Cortex of kidney (tissue), 1 donor: ENCODE measurements at places on chromosomes 4 and X.

GRCh38 chr4:102640669-102641068 is 120.1 kb downstream of the MANBA start:
- no peak for DNase-seq

DNA sequence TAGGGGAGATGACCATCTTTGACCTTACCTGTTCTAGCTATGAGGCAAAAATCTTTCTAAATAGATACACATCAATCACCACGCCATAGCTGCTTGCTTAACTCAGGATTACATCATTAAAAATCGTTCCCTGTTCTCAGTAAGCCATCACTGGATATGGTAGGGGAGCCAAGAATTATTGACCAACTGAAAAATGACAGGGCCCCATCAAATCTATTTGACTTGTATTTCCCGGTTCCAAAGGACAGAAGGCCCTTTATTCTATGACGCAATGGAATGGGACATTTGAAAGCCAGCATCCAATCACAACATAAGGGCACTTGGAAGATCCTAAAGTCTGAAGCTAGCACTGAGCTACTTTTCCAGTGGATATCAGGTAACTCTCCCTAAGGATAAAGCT is 75.6 kb upstream of the NOCT start:
- DNase-seq: no peak

DNA sequence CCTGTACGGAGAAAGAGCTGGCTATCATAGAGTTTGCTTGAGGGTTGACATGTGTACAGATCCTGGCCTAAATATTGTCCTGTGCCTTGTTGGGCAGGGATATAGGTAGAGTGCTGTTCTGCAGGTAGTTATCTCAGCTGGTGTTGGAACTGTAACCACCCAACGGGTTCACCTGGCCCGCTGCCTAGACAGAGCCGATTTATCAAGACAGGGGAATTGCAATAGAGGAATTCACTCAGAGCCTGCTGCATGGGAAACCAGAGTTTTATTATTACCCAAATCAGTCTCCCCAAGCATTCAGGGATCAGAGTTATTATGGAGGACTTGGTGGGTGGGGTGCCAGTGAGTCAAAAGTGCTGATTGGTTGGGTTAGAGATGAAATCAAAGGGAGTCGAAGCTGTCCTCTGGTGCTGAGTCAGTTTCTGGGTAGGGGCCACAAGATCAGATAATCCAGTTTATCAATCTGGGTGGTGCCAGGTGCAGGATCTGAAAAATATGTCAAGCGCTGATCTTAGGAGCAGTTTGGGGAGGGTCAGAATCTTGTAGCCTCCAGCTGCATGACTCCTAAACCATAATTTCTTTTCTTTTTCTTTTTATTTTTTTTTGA is 42.5 kb upstream of the XIAP start:
- no peak for DNase-seq

GRCh38 chr4:106816496-106816895 is 219.6 kb downstream of the DKK2 start:
- DNase-seq: no peak

DNA sequence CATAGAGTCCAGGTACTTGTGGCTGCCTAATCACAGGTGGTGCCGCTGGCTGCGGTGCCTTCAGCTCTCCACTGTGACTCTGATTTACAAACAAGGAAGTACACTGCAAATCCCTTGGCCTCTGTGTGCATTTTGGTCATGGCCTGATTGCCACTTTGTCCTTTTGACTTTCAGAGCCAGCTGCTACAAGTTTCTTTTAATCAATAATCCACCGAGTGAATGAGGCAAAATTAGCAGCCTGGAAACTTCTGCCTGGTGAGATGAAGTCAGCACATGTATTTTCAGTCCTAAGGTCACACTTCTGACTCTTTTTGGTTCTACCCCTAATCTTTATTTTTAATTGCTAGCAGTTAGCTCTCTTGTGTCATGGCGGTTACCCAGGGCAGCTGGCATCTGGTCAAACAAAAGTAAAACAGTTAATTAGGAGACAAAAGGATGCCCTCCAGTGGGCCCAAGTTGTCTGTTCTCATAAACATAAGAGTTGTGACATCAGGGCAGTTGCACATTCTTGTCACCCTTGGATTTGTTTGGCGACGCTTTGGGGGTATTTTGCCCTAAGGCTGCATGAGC is 62.3 kb upstream of the LNX1 start:
- no peak for DNase-seq

DNA sequence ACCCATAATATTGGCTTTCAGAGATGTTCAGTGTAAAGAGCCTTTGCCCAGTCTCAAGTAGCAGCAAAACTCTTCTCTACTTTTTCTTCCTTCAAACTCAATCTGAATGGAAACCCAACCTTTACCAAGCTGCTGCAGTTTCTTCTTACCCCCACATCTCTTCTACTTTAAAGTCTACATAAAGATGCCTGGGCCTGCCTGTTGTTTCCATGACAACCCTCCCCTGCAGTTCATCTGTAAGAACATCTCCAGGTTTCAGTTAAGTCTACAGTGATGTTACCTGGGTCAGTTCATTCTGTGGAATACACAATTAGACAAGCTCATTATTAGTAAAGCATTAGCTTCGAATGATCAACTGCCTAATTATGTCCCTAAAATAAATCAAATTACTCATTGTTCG is 81.4 kb downstream of the SPANXN3 start:
- DNase-seq: no peak

- DNase-seq: no peak
Measured at GRCh38 chr4:78799551-78800495, 23.7 kb downstream of the BMP2K start.

DNA sequence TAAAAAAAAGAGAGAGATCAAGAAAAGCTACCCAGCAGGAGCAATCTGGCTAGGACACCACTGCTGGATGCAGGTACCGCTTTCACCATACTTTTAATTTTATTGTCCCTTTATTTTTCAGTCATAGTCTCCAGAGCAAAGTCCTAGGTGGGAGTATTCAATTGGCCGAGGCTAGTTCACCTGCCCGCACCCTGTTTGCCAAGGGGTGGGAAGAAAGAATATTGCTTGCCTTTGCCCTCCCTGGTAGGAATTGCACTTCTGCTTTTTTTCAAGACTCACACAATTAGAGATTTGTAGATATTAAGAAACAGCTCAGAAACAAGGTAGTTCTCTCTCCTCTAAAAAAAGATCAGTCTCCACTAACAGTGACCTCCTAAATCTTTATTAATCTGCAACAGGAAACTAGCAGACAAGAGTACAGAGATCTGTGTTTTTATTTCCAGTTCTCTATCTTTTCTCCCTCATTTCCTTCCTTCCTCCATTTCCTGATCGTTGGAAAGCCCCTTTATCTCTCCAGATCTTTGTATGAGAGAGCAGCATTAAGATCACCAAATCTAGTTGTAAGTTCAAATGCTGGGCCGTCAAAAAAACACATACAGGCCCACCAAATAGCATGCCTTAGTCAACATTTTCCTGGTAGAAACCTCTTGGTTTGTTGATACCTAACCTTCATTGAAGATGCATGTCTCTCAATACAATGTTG is 9.4 kb upstream of the RPGR start:
- no peak for DNase-seq

GRCh38 chr4:83381173-83381572 is 46.5 kb upstream of the HPSE start:
- DNase-seq: no peak

DNA sequence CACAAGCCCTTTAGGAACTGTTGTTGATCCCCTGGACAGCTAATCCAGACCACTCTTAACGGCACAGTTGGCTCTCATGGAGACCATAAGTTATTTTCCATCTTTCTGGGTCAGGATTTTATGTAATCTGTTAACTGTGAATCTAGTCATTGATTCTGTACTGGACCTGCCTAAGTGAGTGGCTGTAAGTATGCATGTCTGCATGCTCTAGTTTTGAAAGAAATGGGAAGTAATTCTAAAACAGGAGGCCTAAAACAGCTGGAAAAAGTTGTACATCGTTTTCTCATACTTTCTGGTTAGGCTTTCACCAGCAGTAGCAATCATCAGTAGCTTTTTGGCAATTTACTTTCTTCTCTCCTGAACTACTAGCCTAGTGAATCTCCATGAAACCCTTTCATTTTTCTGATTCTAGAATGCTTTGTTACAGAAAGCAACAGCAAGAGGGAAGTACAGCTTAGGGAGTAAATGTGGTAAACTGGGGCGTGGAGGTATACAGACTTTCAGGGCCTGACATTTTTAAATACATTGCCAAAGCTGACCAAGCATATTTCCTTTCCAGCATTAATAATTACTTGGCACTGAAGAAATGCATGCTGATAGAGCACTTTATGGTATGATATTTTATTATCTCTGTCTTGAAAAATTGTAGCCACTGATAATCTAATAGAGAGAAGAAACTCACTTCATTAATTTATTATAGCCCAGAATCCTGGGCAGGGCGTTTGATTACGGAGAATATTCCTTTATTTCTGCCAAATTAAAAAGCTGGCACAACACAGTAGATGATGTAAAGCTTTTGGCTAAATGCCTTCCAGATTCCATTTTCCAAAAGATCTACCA is 202.7 kb downstream of the BANK1 start:
- DNase-seq: no peak

- no peak for DNase-seq
Measured at GRCh38 chr4:123485601-123486000, 89.0 kb downstream of the SPRY1 start.

GRCh38 chrX:44494357-44494756 is 48.3 kb downstream of the FUNDC1 start:
- no peak for DNase-seq

- no peak for DNase-seq
Measured at GRCh38 chrX:147763131-147763530, 148.6 kb upstream of the FMR1 start.

DNA sequence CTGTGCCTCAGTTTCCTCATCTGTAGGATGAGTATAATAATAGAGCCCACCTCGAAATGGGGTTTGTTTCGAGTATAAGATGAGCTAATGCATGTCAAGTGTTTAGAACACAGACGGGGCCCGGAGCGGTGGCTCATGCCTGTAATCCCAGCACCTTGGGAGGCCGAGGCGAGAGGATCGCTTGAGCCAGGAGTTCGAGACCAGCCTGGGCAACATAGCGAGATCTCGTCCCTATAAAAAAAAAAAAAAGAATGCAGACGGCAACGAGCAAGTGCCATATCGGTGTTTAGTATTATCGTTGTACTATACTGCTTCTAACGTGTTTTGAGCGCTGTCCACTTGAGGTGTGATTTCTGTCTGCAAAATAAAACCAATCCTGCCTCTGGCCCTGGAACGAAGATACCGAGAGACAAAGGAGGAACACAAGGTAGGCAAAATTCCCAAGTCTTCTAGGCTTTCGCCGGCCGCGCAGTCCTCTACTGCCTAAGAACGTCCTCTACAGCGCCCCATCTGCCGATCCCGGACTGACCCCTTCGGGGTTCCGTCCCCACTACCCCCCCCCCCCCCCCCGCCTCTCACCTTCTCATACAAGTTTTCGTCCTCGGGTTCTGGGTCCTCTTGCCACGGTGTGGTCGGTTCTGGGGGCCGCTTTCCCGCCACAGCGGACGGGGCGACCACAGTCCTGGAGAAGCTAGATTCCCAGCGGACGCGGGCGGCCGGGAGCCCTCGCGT is 442 bp downstream of the NDUFB11 start:
- DNase-seq: no peak

DNA sequence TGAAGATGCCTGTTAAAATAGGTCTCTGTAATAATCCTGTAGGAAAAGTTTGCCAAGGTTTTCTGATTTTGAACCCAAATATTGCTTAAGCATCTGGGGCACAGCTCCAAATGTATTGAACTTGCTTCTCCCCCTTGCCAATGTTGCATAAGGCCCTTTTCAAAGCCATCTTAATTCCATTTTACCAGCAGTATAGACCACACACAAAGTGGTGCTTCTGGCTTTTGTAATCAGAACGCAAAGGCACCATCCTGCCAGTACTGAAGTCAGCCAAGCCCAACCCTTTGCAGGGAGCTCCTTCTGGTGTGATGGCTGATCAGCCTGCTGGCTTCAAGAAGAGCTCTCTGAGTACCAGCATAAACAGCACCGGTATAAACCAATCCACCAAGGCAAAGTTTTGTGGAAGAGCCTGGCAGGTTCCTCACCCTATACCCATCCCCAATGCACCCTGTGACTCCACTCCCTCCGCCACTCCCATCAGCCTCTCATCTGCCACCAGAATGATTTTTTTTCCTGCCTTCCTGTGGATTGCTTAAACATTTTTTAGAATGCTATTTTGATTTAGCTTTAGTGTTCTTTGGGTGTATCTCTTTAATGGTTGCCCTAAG is 39.2 kb upstream of the USP9X start:
- no peak for DNase-seq

- no peak for DNase-seq
Measured at GRCh38 chr4:85837439-85837733, 362.4 kb downstream of the ARHGAP24 start.

- no peak for DNase-seq
Measured at GRCh38 chr4:84565951-84566350, 17.0 kb upstream of the CDS1 start.

GRCh38 chr4:76233967-76234678 is 17.4 kb upstream of the FAM47E start:
- DNase-seq: no peak

DNA sequence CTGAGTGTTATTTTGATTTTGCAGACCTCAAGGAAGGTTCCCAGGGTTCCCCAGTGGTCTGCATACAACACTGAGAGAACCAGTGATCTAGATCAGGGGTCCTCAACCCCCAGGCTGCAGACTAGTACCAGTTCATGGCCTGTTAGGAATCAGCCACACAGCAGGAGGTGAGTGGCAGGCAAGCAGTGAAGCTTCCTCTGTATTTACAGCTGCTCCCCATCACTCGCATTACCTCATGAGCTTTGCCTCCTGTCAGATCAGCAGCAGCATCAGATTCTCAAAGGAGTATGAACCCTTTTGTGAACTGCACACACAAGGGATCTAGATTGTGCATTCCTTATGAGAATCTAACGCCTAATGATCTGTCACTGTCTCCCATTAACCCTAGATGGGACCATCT is 28.5 kb downstream of the EDNRA start:
- DNase-seq: no peak
